Omental fat pad (tissue), 4 donors: ENCODE measurements at places on chromosomes 4 and X. TPM values are rescaled to one million over a fixed set of nuclear protein-coding genes. Genes with fewer than 3 reads are reported as not detected.

DNA sequence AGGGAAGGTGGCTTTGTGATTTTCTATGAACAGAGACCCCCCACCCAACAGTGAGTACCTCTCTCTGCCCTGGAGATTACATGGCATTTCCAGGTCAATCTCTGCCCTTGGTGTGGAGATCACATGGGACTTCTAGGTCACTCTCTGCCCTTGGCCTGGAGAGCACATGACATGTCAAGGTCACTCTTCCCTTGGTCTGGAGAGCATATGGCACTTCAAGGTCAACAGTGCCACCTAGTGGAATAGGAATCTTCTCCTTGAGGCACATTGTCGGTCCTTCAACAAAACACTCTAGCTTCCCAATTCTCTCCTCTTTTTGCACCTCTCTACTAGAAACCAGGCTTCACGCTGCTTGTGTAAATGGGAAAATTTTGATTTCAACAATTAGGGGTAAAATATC lies 66.2 kb upstream of the TACR3 start:
- no peak for DNase-seq

DNA sequence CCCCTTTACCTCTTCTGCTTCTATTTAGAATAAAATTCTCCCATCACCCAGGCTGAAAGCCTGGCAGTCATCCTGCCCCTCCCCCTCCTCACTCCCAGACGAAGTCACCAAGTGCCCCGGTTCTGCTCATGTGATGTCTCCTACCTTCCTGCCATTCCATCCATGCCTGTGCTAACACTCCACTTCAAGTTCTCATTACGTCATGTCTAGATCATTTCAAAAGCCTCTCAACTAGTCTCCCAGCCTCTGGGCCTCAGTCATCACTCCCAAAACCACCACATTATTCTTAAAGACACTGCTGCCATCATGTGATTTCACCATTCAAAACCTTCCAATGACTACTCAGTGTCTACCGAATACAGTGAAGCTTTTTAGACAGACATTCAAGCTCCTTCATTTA lies 17.2 kb upstream of the HOPX start:
- no peak for DNase-seq

GRCh38 chr4:15558561-15558960 lies 88.9 kb downstream of the CC2D2A start:
- no peak for DNase-seq

GRCh38 chrX:152895724-152896420 lies 2.0 kb upstream of the ZNF185 start:
- no peak for DNase-seq

DNA sequence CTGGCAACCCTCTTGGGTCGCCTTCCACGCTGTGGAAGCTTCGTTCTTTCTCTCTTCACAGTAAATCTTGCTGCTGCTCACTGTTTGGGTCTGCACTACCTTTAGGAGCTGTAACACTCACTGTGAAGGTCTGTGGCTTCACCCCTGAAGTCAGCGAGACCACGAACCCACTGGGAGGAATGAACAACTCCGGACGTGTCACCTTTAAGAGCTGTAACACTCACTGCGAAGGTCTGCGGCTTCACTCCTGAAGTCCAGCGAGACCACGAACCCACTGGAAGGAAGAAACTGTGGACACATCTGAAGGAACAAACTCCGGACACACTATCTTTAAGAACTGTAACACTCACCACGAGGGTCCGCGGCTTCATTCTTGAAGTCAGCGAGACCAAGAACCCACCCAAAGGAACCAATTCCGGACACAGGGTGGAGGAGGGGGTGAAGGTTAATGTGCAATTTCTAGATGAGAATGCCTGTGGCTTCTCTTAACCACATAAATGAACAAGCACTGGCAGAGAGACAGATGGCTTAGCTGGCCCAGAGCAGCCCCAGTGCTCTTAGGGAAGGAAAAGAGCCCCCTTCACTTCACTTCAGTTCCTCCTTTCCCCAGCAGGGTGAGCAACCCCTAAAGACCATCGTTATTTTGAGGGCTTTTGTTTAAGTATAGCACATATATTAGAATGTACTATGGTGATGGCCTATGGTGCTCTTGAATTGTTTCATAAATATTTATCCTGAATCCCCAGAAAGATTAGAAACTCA lies 73.0 kb downstream of the LUZP4 start:
- no peak for DNase-seq

DNA sequence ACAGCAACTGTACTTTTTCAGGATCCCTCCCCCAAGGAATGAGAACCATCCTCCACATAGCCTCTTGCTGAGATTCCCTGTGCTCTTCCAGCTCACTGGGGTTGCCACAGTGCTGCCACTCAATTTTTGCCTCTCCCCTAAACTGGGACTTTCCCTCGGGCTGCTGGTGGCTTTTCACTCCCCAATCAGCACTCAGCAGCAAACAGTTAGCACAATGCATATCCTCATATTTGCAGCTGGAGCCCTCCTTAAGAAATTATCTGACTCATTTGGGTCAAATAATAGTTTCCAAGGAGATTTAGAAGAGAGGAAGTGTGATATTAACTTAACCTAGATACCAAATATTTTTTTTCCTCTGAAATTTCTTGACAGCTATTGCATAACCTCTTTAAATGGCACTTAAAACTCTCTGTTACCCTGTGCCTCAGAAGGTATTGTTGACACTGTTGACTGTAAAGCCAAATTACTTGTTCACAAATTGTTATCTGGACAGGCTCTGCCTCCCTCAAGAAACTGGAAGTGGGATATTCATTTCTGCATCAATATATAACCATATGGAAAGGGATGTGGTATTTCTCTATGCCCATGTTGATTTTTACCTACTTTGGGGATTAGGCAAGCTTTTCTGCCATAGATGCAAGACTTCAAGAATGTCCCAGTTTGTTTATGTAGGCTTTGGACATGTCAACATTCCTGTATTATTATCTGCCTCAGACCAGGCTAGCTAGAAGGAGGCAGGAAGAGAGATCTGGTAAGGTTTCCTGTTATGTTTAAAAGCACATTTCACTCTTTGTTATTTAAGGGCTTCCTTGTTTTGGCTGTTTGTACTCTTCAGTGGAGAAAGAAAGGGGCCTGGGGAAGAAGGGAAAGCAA lies 58.0 kb downstream of the SEPTIN11 start:
- no peak for DNase-seq

DNA sequence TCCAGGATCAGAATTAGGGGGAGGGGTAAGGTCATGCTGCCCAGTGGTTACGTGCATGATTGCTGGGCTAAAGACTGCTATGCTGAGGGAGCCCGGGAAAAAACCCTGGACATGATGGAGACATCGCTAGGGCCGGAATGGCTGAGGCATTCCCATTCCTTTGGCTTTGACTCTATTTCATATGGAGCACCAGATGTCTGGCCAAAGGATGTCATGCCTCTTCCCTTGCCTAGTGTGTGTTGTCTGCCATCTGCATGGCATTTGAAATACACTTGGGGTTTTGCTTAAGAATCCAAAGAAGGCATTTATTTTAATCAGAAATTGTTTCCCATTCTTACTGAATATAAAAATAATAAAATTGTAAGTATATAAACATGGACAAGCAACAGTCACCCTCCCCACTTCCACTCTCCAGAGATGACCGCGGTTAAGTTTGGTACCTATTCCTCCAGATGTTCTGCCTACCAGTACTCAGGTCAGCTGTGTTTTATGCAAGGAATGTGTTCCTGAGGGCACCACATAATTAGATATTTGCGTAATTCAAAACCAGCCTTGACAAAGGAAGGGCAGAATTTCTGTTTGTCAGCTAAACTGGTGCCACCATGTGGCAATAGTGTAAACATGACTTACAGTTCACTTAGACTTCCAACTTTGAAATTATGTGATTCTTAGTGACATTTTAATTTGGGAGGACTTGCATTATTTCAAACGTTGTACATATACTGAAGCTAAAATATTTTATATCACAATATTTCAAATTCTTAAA lies 105.9 kb downstream of the CT47B1 start:
- no peak for DNase-seq

DNA sequence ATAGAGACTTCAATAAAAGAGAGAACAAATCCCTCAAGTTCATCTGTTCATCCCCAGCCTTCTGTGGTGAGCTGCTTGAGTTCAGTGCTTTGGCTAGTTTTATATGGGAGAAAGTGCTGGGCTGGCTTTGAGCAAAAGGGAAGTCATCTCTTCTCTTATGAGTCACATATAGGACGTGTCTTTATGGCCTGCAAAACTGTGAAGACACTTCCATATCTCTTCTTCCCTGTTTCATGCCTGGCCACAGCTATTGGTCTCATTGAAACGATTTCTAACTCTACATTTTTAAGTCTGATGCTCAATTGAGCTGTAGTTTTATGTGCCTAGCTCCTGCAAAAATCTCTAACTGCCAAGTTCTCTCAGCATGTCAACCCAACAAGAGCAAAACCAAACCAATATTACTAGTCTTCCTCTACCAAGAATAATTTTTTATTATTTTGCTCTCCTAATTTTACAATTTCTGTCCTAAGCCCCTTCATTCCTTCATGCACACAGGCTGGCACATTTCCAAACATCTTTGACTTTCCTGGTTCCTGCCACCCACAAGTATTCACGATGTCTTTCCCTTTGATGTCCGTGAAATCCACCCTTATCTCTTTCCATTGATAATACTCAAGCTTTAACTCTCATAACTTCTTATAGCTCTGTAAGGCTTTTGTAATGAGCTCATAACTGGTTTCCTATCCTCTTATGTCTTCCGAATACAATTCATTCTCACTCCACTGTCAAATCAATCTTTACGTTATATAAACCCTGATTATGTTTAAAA lies 165.3 kb downstream of the BTC start:
- DNase-seq = no peak

DNA sequence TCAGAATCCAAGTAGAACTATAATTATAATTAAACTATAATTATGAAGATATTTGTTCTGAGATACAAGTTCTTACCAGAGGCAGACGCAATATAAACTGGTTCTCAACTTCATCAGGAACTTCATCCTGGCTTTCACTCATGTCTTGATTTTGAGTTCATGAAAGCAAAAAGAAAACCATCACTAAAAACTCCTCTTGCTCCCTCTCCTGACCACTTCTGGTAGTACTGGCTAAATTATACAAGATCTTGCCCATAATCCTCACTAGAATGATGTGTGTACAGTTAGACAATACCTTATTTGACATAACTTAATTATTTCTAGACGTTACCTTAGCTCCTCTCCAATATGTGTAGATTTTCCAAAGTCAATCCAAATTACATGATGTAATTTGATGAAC lies 3.7 kb downstream of the TAF7L start:
- DNase-seq = no peak

GRCh38 chr4:3403348-3403906 lies 38.3 kb upstream of the HGFAC start:
- DNase-seq = no peak

DNA sequence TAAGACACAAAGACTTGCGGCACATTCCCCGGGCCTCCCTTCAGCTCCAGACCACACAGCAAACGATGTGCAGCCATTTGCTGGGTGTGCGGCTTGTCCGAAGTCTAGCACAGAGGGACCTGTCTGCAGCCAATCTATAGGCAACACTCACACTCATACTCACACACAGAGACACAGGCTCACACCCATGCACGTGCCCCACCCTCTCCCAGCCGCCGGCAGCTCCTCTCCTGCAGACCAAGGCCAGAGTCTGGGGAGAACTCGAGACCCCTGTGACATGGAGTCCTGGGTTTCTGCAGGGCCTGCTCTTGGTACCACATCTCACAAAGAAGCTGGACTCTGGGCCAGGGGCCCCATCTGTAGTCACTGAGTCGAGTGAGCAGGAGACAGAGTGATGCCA lies 245.4 kb upstream of the PSAPL1 start:
- no peak for DNase-seq

Gene SMIM10L2A
- total RNA-seq = 0.38 TPM

Gene NRK
- total RNA-seq = 10.7 TPM

DNA sequence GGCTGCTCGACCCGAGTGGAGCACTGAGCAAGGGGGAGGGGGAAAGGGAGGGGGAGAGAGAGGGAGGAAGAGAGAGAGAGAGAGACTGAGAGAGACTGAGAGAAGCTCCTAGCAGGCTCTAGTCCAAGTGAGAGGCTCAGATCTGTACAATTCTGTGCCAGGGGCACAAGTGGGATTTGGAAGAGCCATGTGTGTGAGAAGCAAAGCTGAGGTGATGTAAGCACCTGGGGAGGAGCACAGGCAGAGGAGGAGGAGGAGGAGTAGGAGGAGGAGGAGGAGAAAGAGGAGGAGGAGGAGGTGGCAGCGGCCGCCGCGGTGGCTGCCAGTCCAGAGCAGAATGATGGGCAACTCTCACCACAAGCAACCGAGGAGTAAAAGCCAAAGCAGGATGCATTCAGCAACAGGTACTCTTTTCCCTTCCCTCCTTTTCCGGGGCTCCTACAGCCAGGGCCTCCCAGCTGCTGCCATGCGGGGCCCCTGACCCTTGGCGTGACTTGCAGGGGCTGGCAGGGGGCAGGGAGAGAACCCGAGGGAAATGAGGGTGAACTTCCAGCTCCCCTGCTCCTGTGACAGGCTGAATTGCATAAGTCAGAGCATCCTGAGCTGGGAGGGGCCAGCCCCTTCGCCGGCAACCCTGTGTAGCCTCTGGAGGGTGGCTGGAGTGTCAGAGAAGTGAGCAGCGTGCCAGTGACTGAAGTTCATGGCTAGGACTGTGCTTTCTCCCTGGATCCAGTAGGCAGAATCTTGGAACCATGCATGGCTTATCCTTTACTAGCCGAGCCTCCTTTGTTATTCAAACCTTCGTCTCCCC lies 62.2 kb downstream of the RTL5 start:
- no peak for DNase-seq
